ENCODE measurements at places on chromosomes 7 and 10.

- DNase-seq: no peak
These were observed 136.5 kb downstream of the JCAD start for GRCh38 chr10:29922892-29923291.

DNA sequence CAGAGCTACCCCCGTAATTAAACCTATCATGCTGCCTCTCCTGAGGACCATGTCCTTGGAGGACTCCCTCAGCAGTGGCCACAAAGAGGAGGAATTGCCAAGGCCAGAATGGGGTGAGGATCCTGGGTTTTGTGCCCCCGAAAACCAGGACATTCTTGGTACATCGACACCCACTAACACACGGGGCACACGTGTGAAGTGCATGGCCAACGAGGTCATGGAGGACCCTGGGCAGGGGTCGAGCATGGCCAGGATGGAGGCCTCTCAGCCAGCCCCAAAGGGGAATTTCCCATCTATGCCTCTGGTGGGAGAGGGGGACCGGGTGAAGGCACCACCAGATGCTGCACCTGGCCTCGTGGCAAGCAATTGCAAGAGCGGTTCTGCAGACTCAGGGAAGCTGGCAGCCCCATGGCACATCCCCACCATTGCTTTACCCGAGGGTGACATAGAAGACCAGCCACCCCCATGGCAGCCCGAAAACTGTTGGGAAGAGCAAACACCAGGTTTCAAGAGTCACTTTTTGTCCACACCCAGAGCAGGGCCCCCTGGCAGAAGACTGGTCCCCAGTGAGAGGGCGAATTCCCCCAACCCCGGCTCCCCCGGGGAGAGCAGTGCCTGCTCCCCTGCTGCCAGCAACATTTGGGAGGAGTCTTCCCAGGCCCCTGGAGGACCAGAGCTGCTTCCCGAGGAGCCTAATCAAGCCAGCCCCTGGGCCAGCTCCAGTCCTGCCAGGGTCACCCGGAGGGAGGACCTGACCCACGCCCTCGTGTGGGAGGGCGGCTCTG, 26.4 kb downstream of the C10orf71 start:
- no peak for DNase-seq

DNA sequence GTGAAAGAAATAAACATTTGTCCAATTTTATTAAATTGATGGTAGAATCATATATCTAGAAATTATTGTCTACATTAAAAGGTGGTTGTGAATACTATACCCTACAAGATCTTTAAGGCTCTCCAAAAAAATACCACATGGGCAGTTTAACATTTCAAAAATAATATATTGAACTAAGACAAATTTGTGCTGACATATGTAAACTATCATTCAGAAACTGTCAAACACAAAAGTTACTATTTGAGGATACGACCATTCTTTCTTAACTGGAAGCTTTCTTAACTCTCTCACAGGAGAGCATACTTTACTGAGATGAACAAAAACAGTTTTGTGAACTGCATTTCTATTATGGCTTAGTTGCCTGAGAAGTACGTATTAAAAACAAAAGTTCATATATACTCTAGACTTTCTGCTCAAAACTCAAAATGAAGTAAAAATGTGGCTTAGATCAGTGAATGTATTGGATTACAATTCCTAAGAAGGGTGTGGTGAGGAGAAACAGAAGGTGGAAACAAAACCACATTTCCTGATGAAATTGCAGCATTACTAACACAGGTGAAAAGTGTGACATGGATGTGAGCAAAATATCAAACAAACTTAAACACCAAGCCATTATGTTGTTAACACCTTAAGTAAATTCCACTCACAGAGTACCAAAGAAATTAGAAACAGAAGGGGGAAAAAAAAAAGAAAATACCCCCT, 138.5 kb downstream of the SEMA3A start:
- DNase-seq: no peak

DNA sequence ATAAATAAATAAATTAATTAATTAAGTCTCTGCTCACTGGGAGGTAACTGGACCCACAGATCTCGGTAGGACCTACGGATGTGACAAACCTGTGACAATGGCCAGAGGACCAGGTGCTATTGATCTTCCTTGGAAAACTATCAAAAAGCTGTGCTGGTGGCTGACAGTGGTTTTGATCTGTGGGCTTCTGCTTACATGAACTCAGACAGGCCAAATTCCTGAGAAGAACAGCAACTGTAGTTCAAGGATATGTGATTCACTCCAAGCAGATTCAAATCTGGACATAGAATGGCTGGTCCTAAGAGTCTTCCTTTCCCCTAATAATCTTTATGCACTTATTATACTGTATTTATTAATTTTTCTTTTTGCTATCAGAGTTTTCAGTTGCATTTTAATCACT, 80.0 kb downstream of the ATXN7L1 start:
- no peak for DNase-seq

DNA sequence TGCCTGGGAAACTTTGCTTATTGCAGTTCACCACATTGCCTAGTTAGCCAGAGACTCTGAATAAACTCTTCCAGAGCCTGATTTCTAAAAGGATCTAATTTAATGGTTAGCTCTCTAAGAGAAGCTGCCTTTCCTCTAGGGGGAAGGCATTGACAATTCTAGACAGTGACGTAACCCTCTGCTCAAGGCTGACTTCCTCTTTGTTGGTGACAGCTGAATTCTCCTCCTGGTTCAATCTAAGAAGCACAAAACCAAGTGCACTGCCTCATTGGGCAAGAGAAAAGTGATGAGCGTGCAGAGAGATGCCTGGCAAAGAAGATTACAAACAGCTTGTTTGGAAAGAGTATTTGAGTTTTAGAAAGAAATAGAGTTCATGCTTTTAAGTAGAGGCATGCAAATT, 102.7 kb downstream of the MACC1 start:
- DNase-seq: no peak

DNA sequence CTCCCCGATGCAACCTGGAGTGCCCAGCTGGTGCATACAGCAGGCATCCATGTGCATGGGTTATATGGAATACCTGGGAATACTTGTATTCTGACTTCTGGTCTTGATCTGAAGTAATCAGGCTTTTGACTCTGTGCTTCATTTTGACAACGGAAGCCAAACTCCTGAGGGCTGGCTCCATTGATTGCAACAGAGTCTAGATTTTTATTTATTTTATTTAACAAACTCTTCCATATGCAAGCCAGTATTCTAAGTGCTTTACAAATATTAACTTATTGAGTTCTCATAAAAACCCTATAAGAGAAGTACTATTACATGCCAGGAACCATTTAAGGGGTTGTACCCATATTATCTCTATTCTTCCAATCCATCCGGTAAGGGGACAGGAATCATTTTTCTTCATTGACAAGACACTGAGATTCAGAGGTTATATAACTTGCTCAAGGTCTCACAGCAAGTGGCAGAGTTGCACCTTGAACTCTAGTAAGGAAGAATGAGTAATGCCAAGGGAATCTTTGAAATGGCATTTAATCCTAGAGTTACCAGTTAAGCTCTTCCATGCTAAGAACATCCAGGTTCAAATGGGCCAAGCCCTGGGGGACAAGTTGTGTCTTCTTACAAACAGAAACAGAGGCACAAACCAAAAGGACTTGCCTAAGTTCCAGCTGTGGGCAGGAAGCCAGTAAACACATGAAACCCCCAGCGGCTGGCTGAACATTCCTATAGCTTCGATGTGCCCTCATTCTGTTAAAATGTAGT, 241.0 kb downstream of the WDR11 start:
- DNase-seq: no peak

DNA sequence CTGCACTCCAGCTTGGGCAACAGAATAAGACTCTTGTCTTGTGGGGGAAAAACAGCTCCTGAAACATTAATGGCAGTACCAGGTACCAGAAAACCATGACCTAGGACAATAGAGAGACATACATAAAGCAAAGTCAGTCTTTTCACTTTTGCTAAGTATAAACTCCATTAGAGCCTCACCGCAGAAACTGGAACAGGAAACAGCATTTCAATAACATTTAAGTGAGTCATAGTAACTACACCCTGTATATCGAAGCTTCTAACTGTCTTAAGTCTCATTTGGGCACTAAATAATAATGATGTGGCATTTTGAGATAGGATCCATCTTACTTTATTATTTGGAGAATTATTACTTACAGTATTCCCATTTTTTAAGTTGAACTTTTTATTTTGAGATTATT, 517.8 kb upstream of the CELF2 start:
- no peak for DNase-seq

DNA sequence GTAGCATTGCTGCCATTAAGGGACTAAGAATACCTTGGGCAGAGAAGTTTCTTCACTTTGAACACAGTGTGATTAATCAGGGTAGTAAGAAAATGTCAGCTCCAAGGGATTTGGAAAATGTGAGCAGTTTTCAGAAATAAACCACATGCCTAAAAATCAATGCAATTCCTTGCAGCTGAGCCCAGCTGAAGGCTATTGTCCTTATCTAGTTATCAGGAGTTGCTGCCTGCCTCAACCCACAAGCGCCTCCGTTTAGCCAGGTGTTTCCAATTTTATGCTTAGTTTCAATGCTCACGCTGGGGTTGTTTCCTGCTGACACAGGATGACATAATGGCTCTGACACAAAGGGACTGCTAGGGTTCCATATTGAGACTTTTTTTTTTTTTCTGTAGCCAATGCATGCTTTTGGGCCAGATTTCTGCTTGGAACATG, 132.3 kb upstream of the ANK3 start:
- no peak for DNase-seq

GRCh38 chr7:108146070-108146842, 16.1 kb upstream of the LAMB4 start:
- DNase-seq: peak; percentile 72

- DNase-seq: no peak
These were observed 232.1 kb downstream of the FZD1 start for GRCh38 chr7:91496251-91496820.

GRCh38 chr7:117188949-117189592, 133.8 kb downstream of the WNT2 start:
- DNase-seq: no peak

DNA sequence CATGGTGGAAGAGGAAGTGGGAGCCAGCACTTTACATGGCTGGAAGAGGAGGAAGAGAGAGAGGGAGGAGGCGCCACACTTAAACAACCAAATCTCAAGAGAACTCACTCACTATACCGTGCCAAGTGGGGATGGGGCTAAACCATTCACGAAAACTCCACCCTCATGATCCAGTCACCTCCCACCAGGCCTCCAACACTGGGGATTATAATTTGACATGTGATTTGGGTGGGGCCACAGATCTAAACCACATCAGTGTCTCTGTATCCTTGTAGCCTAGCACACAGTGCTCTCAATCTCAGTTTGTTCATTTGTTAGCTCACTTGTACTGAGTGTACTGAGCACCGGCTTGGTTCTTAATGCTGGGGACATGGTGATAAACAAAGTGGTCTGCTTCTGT, 228.3 kb downstream of the BUB3 start:
- DNase-seq: no peak

DNA sequence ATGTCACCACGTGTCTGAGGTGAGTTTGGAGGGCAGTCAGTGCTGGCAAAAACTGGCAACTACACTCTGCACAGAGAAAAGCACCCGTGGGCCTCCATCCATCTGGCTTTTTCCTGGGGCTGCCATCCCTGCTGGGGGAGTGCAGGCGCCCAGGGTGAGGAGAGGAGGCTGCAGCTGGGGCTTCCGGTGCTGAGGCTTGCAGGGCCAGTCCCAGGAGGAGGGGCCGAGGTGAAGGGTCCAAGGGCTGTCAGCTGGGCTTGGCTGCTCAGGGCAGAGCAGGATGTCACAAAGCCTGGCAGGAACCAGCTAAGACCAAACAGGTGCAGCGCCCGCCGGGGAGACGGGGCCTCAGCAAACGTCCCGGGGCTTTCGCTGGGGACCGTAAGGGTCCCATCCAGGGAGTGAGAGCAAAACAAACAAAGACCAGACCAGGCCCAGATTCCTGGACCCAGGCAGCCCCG, 77.2 kb downstream of the CFAP46 start:
- DNase-seq: no peak

Measured in NT2/D1 (cell line).